ENCODE measurements at places on chromosomes 4 and X.
A peak's percentile ranks its signal among the peaks of the same experiment; 100 is the strongest.

DNA sequence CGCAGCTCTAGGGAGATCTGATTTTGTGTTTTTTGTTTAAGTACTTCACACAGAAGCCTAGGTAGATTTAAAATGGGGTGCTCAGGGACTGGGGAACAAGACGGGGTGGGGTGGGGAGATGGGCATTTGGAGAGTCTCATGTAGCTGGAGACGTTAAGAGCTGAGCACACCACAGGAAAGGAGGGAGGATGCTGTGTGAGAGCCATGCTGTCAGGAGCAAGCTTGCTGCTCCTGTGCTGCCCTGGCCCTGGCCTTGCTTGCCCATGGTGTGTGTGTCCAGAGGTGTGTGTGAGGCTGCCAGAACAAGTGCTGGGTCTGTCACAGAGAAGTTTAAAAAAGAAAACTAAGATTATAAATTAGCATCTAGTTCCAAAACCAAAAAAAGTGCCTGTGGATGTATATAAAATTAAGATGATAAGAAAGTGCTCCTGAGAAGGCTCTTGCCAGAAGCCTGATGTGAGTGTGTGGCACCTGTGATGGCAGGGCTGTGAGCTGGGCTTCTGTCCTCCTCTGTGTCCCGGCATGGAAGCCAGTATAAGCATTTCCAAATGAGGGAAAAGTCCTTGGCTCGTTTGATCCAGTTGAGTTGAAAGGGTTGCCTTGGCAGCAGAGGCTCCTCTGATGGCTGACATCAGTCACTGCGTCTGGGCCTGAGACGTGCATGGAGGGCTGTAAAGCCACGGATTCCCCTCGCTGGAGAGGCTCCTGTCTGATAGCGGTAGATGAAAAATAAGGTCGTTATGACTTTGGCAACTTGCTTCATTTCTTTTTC, 63.5 kb downstream of the NELFA start:
- DNase-seq: no peak

- DNase-seq: no peak
Measured at GRCh38 chr4:150782921-150783320, 201.0 kb downstream of the MAB21L2 start.

DNA sequence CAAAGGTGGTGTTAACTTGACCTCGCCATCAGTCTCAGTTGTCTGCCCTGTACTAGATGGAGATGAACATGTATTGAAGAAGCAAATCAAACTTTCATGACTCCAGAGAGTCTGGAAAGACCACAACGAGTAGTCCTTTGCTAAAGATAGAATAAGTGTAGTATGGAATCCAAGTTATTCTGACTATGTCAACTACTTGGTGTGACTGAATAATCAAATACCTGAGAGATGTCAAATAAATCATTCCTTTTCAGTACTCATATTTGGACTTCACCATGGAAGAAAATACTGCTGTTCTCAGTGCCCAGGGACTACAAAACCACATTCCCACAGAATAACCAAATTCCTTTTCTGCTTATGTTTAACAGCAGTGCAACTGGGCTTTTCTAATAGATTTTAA, 161.2 kb upstream of the SPRY1 start:
- no peak for DNase-seq

DNA sequence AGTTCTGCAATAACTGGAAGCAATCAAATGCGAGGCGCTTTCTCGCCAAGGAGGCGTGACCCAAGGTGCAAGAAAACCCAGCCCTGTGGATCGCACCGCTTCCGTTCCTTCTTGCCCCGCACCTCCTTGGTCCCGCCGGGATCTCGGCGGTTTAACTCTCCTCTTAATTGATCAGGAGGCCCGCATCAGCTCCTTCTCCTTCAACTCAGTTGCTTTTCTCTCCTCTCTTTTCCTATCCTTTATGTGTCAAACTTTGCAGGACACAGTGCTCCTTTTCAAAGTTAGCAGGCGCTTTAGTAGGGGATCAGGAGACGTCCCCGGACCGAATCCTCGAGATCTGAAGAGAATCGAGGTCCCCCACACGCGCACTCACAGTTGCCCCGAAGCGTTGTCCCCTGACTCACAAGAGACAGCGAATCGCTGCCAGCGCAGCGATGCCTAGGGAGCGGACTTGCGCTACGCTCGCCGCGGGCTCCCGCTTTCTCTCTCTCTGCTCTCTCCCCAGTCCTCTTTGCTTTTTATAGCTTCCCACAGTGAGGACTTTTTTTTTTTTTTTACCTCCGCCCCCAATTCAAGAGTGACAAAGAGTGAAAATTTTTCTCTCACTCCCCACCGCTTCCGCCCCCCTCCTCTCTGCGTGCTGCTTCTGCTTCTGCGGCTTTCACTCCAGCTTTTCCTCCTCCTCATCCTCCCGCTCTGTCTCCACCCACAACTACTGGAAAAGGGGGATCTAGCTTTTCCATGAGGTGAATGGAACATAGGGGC, at the start of gene DKK2:
TSS of gene DKK2 (minus strand) at position 495 of the 765 bp plus-strand sequence. CDS start 722 bp downstream, outside the sequence.
- peak; percentile 0 for DNase-seq

- DNase-seq: no peak
Measured at GRCh38 chr4:24675721-24676389, 91.5 kb upstream of the DHX15 start.

DNA sequence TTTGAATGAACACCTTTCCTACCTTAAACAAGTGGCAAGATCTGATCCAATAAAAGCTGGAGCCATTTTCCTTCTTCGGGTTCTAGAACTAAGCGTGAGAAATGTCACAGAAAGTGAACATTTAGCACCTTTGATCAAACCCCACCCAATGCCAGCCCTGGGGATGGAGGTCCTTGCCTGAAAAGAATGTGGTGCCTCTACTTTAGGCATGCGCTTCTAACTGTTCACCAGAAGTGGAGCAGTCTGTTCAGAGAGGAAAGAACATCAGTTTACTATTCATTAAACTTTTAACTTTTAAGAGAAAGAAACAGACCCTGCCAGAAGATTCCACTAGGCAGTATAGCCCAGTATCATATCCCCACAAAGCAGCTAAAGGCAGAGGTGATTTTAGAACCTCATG, 75.9 kb downstream of the INTS12 start:
- no peak for DNase-seq

GRCh38 chr4:185998791-185999190, 70.2 kb upstream of the TLR3 start:
- no peak for DNase-seq

DNA sequence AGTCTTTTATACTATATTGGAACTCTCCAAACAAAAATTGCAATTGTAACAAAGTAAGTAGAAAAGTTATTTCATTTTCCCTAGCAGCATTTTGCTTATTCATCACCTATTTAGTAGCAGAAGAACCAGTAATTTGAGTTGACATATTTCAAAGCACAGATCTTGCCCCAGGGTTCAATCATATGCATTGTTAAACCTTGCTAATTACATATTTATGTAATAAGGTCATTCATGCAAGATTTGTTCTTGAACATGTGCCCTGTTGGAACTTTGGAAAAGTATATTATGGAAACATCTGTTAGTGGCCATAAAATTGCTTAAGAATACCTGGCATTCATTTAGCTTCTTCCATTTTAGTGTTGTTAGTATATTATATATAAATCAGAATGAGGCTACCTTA, 191.7 kb downstream of the TLL1 start:
- no peak for DNase-seq

- DNase-seq: no peak
Measured at GRCh38 chr4:61397174-61397573, 197.0 kb downstream of the ADGRL3 start.

DNA sequence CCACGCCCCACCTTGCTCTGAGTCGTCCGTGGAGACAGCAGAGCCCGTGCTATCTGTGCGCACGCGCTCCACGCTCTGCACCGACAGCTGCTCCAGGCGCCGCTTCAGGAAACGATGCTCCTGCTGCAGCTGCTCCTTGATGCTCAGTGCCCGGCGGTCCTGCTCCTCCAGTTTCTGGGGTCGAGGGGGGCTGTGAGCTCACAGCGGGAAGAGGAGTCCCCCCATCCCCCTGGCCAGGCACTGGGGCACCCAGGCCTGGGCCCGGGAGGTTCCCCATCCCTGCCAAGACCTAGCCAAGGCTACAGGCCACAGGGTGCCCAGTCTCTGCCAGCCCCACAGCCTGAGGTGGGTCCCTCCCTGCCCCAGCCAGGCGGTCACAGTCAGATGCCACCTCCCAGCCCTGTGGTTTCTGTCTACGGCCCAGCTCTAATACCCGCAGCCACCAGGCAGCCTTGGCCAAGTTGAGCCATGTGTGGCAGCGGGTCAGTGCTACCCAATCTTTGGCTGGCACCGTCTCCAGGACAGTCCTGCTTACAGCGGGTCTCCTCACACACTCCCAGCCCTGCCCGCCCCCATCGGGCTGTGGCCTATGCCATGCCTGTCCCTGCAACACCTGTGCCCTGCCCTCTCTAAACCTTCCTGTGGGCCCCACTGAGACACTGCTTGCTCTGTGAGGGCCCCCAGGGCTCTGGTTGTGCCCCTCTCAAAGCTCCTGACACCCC, 9.3 kb upstream of the HAUS3 start:
- no peak for DNase-seq

DNA sequence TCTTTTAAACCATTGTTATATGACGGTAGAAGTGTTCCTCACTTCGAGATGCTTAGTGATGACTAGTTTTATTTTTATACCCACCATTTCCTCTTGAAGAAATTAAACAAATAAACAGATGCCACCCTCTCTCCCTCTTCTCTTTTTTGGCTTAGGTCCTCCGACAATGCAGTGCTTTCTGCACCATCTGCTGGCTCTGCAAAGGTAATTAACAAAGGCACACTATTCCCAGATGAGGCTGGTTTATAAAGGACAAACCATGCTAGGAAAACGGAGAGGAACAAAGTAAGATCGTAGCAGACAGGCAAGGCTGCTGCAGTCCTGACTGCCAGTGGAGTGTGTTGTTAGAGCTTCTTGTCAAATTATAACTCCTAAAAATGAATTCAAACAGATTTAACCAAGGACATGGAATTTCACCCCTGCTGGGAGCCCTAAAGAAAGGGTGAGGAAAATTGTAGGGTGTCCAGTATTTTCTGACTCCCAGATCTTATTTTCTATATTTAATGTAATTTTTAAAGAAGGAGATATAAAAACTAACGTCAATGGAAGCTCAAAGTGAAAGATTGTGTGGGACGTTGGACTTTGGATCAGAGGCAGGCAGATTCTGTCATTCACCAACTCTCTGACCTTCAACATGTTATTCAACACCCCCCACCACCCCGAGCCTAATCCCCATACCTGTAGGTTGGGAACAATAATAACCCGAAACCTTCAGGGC, 142.1 kb downstream of the CPEB2 start:
- DNase-seq: peak; percentile 1

GRCh38 chrX:153565996-153566580, 32.9 kb downstream of the CCNQ start:
- DNase-seq: no peak

GRCh38 chrX:19840899-19841648, 46.3 kb downstream of the SH3KBP1 start:
- no peak for DNase-seq

- no peak for DNase-seq
Measured at GRCh38 chrX:132393485-132393884, 95.4 kb downstream of the MBNL3 start.

DNA sequence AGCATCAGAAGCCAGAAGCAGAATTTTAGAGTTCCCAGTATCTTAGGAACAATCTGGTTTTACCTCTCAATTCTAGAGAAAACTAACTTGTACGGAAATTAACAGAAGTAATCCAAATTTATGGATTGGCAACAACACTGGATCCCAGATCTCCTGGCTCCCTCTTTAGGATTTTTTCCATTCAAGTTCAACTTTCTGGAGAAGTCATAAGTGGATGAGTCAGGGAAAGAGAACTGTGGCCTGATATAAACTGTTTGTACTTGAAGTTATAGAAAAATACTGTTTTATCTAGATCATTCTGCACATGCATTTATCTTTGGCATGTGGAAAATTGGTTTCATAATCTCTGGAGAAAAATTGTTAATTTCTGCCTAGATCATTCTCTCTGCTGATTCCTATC, 380.4 kb downstream of the PCDH7 start:
- DNase-seq: no peak

DNA sequence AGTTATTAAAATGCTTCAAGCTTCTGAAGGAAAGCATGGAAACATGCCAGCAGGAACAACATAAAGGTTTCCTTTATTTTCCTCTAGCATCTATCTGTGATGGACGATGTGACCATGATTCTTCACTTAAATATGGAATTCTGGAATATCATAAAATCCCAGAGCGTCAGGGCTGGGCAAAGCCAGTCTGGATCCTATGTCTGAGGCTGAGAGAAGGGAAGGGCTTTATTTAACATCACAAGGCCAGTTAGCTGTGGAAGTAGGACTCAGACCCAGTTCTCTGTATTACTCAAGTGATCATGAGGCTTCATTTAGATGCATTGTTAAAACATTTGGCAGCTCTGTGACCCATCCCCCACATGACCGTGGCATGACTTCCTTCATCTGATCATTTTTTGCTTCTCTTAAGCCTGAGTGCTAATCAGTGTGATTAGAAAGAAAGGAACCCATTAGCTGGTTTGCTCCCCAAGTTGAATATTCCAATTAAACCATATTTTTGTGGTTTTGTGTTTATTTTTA, 40.9 kb upstream of the EOLA2 start:
- DNase-seq: no peak

DNA sequence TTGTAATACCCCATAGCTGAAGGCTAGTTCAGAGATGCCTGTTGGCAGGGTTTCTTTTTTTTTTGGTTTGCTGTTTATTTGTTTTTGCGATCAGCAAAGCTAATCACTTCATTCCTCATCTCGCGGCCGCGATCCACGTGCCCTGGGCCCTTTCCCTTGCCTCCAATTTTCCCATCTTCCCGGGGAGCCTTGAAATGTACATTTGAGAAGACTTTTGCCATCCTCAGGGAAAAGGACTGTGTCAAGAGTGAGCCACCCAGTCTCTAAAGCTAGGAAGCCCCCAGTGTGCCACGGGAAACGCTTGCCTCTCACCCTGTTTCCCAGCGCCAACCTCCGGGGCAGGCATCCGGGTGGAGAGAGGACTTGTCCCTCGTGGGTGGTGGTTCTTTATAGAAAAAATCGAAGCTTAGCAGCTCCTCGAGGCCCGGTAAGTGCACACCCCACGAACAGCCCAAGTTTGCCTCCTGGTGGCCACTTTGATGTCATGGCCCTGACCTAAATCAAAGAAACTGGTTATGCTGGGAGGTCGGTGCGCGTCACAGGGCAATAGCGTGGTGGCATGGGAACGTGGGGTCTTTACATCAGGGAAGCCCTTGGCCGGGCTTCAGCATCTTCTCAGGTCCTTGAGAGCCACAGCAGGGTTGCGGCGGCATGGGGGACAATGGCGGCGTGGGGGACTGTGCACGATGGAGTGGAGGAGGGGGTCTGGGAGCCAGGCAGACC, 42.0 kb downstream of the MAP7D3 start:
- no peak for DNase-seq

DNA sequence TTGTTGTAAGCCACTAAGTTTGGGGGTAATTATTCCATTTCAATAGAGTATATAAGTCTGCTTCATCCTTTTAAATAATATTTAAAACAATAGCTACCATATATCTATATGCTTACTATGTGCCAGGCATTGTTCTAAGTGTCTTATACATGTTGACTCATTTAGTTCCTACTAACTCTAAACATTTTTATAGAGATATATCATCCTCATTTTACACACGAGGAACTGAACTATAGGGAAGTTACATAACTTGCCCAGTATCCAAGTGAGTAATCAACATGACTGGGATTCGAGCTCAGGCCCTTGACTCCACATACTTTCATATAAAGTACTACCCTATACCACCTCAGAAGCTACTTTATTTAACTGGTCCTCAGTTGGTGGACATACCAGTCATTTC, 175.3 kb upstream of the RAI2 start:
- DNase-seq: no peak

GRCh38 chr4:127364911-127365310, 267.8 kb upstream of the INTU start:
- DNase-seq: no peak

- no peak for DNase-seq
Measured at GRCh38 chrX:15500497-15500966, at the start of gene BMX. Gene BMX (plus strand): TSS chrX:15500807. CDS start chrX:15508354, 7,547 bp downstream.

- DNase-seq: no peak
Measured at GRCh38 chr4:10694151-10694827, 9.7 kb upstream of the CLNK start.

Measured in anterior cingulate cortex (tissue), 58 donors.